Activated naive CD8-positive, alpha-beta T cell treated with anti-CD3 and anti-CD28 coated beads for 36 hours (primary cell): ENCODE measurements at places on chromosomes 7 and 10.

DNA sequence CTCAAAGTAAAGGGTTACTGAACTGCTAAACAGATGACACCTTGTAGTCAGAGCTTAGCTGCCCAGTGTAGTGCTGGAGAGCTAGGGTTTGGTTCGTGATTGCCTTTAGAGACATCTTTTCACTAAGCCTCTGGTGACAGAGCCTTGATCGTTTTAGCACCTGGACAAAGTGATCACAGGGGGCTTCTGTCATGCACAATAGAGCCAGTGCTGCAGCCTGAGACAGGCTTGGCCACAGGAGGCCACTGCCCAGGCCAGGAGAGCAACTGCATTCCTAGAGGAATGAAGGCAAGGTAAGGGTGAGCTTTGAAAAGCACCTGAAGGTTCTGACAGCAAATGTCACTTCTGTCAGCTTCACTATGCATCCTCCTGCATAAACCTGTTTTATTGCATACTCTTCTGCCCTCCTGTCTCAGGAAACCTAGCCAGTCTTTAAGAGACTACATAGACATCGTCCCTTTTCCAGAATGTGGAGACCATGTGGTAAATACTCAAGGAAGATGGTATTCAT lies 122.9 kb downstream of the NPY start:
- no peak for DNase-seq

- DNase-seq, result no peak
Measured at GRCh38 chr10:15346440-15347141, 24.5 kb downstream of the FAM171A1 start.

GRCh38 chr7:129569811-129570215 lies 41.7 kb upstream of the NRF1 start:
- no peak for DNase-seq

DNA sequence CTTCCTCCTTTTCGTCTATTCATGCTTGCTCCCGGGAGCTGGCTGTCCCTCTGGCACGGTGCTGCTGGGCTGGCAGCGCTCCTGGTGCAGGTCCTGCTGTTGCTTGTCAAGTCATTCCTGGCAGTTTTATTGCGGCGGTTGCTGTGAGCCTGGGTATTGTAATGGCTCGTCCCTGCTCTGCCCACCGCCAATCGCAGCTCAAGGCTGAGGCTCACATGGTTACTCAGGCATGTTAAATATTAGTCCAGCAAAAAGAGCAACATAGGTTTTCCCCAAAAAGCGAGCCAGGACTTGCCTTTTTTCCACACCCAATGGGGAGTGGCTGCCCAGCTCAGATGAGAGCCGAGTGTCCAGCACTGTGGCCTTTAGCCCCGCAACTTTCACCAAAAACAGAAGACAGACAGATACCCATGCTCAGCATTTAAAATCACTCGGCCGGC lies 492.9 kb upstream of the FOXK1 start:
- no peak for DNase-seq

DNA sequence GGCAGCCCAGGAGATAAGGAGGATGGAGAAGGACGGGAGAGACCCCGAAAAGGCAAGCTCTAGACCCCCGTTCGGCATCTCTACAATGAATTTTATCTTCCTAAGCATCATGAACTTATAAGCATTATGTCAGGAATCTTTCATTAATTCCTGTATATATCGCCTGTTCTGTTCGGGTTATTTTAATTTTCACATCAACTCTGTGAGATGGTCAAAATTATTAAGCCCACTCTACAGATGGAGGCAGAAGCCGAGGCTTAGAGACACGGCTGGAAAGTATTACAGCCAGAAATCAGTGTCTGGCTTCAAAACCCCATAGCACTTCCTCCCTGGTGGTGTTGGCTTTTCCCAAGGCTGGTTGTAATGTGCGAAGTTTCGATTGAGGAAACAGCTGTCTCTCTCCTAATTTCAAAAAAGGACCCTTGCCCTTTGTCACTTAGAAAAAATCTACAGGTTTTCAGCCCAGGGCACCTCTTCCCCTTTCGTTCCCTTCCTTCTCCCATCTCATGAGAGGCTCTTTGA lies 1.5 kb upstream of the GRM8 start:
- DNase-seq, result no peak

DNA sequence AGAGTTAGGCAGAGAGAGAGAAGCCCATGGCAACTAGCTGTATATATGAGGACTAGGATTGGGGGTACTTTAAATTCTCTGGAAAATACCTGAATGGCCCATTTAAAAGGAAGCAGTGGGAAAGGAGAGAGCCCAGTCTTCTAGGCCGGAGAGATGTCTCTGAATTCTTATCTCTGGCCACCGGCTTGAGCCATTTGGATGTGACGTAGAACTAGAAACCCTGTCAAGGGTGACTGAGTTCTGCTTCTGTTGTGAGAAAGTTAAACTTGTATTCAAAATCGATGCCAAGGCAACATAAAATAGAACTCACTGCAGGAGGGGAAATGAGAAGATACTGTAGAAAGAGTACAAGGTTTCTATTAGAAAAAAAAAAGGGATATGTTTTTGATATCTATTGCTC lies 6.3 kb upstream of the GSTK1 start:
- no peak for DNase-seq

- DNase-seq, result no peak
Measured at GRCh38 chr10:44387853-44388251, 3.0 kb upstream of the CXCL12 start.

GRCh38 chr10:22317771-22318565 lies 1.8 kb downstream of the COMMD3 start:
- no peak for DNase-seq

GRCh38 chr10:100020886-100021253 lies 11.1 kb upstream of the DNMBP start:
- DNase-seq, result no peak

GRCh38 chr10:131981429-131982184 lies at the start of gene BNIP3:
Gene BNIP3, minus strand, starts transcription at chr10:131981923. Its CDS starts 117 bp downstream, at chr10:131981806.
- DNase-seq, result peak; percentile 95

DNA sequence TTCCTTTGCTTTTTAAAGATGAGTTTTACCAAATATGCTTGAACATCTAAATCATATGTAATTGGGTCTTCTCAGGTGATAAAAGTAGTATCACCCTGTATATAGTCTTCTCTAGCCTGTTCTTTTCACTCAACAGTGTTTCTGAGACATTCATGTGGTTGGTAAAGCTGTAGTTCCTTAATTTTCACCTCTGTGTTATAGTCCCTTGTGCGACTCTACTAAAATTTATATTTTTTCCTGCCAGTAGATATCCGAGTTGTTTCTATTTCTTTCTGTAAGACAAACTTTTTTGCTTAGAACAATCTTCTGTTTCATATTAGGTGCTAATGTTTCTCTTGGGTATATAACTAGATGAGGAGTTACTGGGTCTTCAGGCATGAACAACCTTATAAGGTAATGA lies 35.6 kb downstream of the SYPL1 start:
- no peak for DNase-seq

- no peak for DNase-seq
Measured at GRCh38 chr10:20767028-20767427, 130.1 kb downstream of the NEBL start.

- DNase-seq, result no peak
Measured at GRCh38 chr7:6169805-6170520, 102.5 kb downstream of the CYTH3 start.

- DNase-seq, result peak; percentile 4
Measured at GRCh38 chr7:142685877-142686508, 63.3 kb upstream of the PRSS1 start.

GRCh38 chr7:143514487-143514886 lies 36.8 kb downstream of the TAS2R41 start:
- DNase-seq, result no peak

DNA sequence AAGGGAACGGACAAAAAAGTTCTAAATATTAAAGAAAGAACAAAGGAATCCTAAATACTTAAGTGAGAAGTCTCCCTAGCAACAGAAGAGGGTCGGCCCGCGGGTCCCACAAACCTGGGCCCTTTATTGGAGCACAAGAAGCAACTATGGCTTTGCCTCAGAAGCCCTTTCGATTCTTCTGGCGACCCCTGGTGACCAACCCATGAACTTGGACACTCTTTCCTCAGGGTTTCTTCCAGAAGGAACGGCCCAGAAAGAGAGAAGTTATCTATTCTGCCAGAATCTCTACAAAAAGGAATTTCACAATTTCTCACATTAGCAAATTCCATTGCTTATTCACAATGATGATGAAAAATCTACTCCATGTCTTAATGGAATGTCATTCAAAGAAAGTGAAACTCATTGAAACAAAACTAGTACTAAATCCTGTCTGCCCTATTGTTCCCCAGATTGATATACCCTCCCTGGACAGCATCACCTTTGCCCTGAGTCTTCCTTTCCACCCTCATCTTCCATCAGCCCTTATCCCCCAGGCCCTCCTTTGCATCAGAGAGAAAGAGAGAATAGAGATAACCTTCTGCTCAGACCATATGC lies 43.7 kb downstream of the CPVL start:
- DNase-seq, result peak; percentile 30

GRCh38 chr10:125149036-125149679 lies 11.2 kb downstream of the CTBP2 start:
- DNase-seq, result no peak

- no peak for DNase-seq
Measured at GRCh38 chr7:17716816-17717215, 223.5 kb downstream of the SNX13 start.

- no peak for DNase-seq
Measured at GRCh38 chr10:6035101-6035834, 26.9 kb downstream of the IL2RA start.

DNA sequence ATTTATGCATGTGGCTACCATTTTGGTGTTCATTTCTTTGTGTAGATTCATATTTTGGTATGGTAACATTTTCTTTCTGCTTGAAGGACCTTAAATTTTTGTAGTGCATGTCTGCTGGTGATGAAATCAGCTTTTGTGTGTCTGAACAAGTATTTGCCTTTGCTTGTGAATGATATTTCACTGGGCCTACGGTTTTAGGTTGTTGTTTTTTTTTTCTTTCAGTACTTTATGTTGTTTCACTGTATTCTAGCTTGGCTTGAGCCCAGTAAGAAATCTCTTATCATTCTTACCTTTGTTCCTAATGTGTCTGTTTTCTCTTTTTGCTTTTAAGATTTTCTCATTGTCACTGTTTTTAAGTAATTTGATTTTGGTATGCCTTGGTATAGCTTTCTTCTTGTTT lies 31.9 kb downstream of the SAMD8 start:
- DNase-seq, result no peak

GRCh38 chr10:101165736-101166135 lies 34.6 kb downstream of the TLX1 start:
- no peak for DNase-seq

GRCh38 chr7:70539205-70539604 lies 592.7 kb upstream of the GALNT17 start:
- DNase-seq, result no peak

- peak; percentile 72 for DNase-seq
Measured at GRCh38 chr10:97543025-97543546, 29.5 kb upstream of the ANKRD2 start.

- DNase-seq, result no peak
Measured at GRCh38 chr7:17521437-17521836, 223.0 kb downstream of the AHR start.

- no peak for DNase-seq
Measured at GRCh38 chr10:30538086-30538485, 91.5 kb downstream of the LYZL2 start.

DNA sequence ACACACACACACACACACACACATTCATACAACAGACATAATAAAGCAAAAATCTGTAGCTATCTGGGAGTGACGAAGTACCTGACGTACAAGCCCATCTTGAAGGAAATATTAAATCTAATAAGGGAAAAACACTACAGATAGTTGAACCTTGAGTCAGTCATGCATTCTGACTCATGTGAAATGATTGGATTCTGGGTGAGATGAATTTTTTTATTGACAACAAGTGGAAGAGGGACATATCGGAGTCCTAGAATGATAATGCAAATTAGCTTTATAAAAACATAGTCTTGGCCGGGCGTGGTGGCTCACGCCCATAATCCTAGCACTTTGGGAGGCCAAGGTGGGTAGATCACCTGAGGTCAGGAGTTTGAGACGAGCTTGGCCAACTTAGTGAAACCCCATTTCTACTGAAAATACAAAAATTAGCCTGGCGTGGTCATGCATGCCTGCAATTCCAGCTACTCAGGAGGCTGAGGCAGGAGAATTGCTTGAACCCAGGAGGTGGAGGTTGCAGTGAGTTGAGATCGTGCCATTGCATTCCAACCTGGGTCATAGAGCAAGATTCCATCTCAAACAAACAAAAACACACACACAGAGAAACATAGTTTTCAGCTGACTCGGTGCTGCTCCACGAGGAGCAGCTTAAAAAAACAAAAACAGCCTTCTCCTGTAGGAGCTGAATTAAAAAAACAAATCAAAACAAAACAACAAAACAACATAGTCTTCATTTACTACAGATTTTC lies 154.4 kb upstream of the MKLN1 start:
- no peak for DNase-seq

DNA sequence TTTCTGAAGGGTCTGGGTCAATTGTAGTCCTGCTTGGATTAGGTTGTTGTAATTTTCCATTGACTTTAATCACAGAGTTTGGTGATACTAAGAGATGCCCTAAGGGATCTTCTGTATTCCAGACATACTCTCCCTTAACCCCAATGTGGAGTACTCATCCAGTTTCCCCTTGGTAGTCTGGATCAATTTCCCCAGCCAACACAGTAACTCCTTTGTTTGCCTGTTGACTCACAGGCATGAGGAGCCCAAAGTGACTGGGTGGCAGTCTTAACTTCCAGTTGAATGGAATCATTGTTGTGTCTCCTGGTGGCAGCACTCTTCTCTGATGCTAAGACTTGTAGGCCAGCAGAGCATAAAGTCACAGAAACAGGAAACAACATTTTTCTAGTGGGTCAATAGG lies 41.5 kb upstream of the PIK3CG start:
- DNase-seq, result no peak

DNA sequence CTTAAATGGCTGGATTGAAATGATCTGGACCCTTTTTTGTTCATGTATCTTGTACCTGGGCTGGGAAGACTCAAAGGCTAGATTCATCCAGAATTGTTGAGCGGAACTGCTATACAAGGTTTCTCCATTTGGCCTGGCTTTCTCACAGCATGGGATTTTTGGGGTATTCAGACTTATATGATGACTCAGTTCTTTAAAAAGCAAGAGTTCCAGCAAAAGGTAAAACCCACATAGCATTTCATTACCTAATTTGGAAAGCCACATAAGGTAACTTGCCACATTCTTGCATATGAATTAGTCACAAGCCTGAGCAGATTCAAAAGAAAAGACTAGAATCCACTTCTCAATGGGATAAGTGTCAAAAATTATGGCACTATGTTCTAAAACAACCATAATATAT lies 137.4 kb downstream of the HGF start:
- no peak for DNase-seq

GRCh38 chr7:152025937-152026890 lies 740 bp downstream of the GALNT11 start:
- DNase-seq, result no peak

DNA sequence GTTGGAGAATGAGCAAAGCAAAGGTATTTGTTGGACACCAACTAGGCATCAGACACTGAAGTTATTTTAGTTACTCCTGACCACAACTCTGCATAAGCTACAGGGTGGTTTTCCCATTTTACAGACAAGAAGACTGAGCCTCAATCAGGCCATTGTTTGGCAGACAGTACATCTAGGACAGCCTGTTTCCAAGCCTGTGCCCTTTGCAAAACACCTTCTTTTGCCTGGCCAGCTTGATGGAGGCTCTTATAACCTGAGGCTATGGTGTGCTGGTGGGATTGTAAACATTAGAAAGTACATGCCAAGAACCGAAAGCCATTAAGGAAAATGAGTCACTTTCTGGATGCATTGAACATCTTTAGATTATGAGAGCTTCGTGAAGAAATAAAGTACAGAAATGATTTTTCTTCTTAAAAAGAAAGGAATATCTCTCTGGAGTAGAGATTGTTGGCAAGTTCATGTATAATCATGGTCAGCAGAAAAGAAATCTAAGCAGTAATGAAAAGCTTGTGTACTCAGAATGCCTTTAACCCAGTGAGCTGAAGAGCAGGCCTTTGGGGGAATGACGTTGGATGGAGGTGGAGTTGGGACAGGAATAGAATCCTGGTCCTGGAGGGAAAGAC lies 140.6 kb downstream of the KIAA1217 start:
- no peak for DNase-seq
